D341Med (cell line): ENCODE measurements at places on chromosomes 5 and 9.

GRCh38 chr5:151048526-151048925, 28.1 kb downstream of the GPX3 start:
- DNase-seq = no peak

- no peak for DNase-seq
Observed at GRCh38 chr5:10290438-10290837, 17.3 kb downstream of the CMBL start.

- no peak for DNase-seq
Observed at GRCh38 chr9:91843623-91844148, 106.3 kb downstream of the ROR2 start.

GRCh38 chr9:121288673-121289025, 20.7 kb downstream of the GSN start:
- DNase-seq = no peak

- DNase-seq = no peak
Observed at GRCh38 chr9:75414371-75415160, 326.3 kb downstream of the OSTF1 start.
